IMR-90 (cell line): ENCODE measurements at places on chromosomes 2 and 18. TPM values are rescaled to one million over a fixed set of nuclear protein-coding genes. Genes with fewer than 3 reads are reported as not detected.

GRCh38 chr2:238928520-238929241, 80.8 kb downstream of the TWIST2 start:
- no peak overlapping the region for H3K4me3 ChIP-seq
- H3K27ac ChIP-seq = peak overlapping the region; percentile 7; the same call in 1 of the 2 replicates
- DNase-seq = no peak
- H3K27me3 ChIP-seq = no peaks in the 10 kb centered on the region; the same call in 1 of the 2 replicates
- 0 out of 2 replicates have a peak, but pooled peaks cover 4% of the 10 kb centered on the region for H3K4me1 ChIP-seq

GRCh38 chr2:239864247-239865058, 160.7 kb downstream of the NDUFA10 start:
- H3K27ac ChIP-seq = no peak overlapping the region
- H3K36me3 ChIP-seq = no peaks in the 10 kb centered on the region
- no peaks in the 10 kb centered on the region for H3K27me3 ChIP-seq
- no peak for DNase-seq
- no peak overlapping the region for H3K4me3 ChIP-seq

DNA sequence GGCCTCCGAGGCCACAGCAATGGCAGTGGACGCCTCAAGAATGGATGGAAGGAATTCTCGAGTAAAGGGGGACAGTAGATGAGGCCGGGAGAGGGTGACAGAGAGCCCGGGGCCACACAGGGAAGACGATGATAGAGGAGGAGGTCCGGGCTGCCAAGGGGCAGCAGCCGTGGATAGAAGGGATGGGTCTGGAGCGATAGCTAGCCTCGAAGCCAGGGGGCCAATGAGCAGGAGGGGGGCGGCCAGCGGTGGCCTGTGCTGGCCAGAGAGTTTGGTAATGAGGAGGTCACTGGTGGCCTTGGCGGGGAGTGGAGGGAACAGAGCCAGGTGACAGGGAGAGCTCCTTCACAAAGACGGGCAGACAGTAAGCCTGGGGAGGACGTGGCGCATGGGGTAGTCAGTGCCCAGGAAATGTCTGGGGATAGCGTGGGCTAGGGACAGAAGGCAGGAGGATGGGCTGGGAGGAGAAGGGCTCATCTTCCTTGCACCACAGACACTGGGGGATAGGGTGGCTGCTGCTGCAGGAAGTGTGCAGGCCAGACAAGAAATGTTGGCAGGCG, 87.8 kb upstream of the ASB18 start:
- no peaks in the 10 kb centered on the region for H3K36me3 ChIP-seq
- H3K27me3 ChIP-seq = peaks cover 7% of the 10 kb centered on the region; the same call in 1 of the 2 replicates
- H3K27ac ChIP-seq = no peak overlapping the region

- no peak overlapping the region for H3K27ac ChIP-seq
- H3K36me3 ChIP-seq = no peaks in the 10 kb centered on the region
- H3K27me3 ChIP-seq = no peaks in the 10 kb centered on the region
- no peaks in the 10 kb centered on the region; the same call in 1 of the 2 replicates for H3K4me1 ChIP-seq
- H3K4me3 ChIP-seq = no peak overlapping the region
- DNase-seq = peak; percentile 35
These were observed 89.3 kb downstream of the EHBP1 start for GRCh38 chr2:62794791-62795190.

- no peak for DNase-seq
- no peak overlapping the region for H3K4me3 ChIP-seq
- no peaks in the 10 kb centered on the region; the same call in 1 of the 2 replicates for H3K27me3 ChIP-seq
These were observed 44.1 kb upstream of the ZFP36L2 start for GRCh38 chr2:43270461-43270860.

GAREM2 gene
- 1.7 and 1.8 TPM in 2 replicates for polyA plus RNA-seq

EFHD1 gene
- polyA plus RNA-seq = 0.27 and 0.36 TPM in 2 replicates

DNA sequence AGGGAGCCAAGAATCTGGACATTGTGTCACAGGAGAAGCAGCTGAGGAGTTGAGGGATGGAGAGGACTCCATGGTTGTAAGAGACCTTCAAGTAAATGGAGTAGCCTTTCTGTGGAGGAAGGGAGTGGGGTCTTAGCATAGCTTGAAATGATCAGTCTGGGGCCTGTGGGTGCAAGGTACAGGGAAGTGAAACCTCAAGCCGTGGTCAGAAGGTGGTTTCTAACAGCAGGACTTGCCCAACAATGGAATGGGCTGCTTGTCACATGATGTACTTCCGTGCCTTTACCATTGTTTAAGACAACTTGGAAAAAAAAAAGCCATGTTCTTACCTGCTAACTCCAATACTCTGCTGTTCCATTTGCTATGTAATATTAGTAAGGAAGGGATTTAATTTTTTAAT, 140.7 kb downstream of the LDLRAD4 start:
- H3K4me1 ChIP-seq = no peaks in the 10 kb centered on the region
- no peaks in the 10 kb centered on the region for H3K36me3 ChIP-seq
- H3K27ac ChIP-seq = no peak overlapping the region
- no peaks in the 10 kb centered on the region for H3K27me3 ChIP-seq
- no peak overlapping the region for H3K4me3 ChIP-seq

DNA sequence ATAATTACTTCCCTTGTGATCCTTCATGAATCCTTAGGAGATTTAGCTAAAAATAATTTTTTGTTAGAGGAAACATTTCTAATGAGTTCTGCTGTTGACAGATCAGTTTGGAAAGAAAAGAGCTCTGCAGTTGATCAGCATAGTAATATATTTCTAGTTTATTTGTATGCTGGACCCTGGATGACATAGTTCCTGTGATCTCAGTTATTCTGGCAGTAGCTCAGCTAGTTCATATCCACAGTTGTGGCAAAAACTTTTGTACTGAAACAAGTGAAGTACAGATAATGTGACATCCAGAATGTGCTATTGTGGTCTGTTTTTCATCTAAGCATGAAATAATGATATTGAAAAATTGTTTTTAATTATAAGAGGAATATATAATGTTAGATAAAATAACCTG, 33.7 kb downstream of the ABI2 start:
- peak; percentile 51 for DNase-seq
- H3K27me3 ChIP-seq = no peaks in the 10 kb centered on the region
- H3K27ac ChIP-seq = no peak overlapping the region
- no peaks in the 10 kb centered on the region for H3K4me1 ChIP-seq
- no peak overlapping the region for H3K4me3 ChIP-seq

DNA sequence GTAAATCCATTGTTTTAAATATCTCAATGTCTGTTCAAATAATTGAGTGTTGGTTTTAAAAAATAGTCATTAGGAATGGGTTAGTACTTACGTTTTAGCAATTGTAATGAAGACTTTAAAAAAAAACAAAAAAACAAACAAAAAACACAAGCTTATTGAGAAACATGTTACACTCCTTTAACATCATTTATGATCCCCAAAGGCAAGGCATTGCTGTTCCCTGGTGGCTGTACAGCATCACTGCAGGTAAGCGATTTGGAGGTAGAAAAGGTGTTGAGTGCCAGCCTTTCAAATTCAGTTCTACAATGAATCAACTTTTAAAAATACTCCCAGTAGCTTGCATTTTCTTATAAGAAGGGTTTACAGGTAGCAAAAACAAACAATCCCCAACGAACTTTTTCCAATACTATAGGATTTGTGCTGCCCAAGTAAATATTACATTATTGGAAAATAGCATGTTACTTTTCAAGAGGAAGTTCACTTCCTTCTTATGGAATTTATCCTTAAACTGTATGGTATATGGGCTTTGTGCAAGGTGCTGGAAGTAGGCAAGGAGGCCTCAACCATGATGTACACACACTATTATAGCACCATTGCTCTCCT, 27.5 kb downstream of the CNRIP1 start:
- no peaks in the 10 kb centered on the region; the same call in 1 of the 2 replicates for H3K4me1 ChIP-seq
- no peak overlapping the region for H3K27ac ChIP-seq
- no peaks in the 10 kb centered on the region for H3K36me3 ChIP-seq

- H3K36me3 ChIP-seq = no peaks in the 10 kb centered on the region
- H3K27me3 ChIP-seq = peaks cover 10% of the 10 kb centered on the region
- DNase-seq = no peak
- H3K27ac ChIP-seq = no peak overlapping the region
These were observed 213.0 kb downstream of the SP3 start for GRCh38 chr2:173752152-173752551.

DNA sequence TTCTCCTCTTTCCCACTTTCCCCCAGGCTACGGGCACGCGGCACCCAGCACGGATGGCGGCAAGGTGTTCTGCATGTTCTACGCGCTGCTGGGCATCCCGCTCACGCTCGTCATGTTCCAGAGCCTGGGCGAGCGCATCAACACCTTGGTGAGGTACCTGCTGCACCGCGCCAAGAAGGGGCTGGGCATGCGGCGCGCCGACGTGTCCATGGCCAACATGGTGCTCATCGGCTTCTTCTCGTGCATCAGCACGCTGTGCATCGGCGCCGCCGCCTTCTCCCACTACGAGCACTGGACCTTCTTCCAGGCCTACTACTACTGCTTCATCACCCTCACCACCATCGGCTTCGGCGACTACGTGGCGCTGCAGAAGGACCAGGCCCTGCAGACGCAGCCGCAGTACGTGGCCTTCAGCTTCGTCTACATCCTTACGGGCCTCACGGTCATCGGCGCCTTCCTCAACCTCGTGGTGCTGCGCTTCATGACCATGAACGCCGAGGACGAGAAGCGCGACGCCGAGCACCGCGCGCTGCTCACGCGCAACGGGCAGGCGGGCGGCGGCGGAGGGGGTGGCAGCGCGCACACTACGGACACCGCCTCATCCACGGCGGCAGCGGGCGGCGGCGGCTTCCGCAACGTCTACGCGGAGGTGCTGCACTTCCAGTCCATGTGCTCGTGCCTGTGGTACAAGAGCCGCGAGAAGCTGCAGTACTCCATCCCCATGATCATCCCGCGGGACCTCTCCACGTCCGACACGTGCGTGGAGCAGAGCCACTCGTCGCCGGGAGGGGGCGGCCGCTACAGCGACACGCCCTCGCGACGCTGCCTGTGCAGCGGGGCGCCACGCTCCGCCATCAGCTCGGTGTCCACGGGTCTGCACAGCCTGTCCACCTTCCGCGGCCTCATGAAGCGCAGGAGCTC, 35.4 kb downstream of the KCNK3 start:
- no peak overlapping the region for H3K4me3 ChIP-seq
- H3K27ac ChIP-seq = no peak overlapping the region
- no peaks in the 10 kb centered on the region for H3K36me3 ChIP-seq
- peaks cover 10% of the 10 kb centered on the region for H3K4me1 ChIP-seq
- no peak for DNase-seq
- H3K27me3 ChIP-seq = peaks cover 22% of the 10 kb centered on the region; the same call in 1 of the 2 replicates

DNA sequence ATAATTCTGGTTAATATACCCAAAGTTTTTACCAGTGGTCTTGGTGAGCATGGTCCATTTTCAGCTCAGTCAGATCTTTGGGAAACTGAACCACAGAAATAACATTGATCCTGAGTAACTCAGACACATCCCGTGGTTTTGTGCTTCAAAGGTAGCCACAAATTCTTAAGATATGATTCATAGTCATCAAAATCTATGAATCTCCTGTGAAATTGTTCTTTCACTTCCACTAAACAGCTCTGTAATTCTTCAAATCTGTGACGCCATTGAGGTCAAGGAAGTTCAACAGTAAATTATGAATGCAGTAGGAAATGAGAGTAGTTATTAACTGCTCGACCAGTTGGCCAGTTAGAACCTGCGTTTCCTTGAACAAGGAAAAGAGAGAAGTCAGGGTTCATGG, 147.3 kb downstream of the IRS1 start:
- no peaks in the 10 kb centered on the region for H3K36me3 ChIP-seq
- DNase-seq = peak; percentile 97
- no peaks in the 10 kb centered on the region for H3K27me3 ChIP-seq
- H3K4me1 ChIP-seq = peaks cover 24% of the 10 kb centered on the region
- no peak overlapping the region for H3K4me3 ChIP-seq

INHBB gene
- polyA plus RNA-seq = 0.92 and 1.0 TPM in 2 replicates

SPC25 gene
- polyA plus RNA-seq = 5.8 and 7.1 TPM in 2 replicates

SPHKAP gene
- polyA plus RNA-seq = not detected in 2 replicates

OTOS gene
- 0.34 TPM in 1 of 2 replicates, not detected in the other for polyA plus RNA-seq

LBX2 gene
- 0.62 and 0.66 TPM in 2 replicates for polyA plus RNA-seq

GRCh38 chr2:190213441-190214335, 105.9 kb downstream of the HIBCH start:
- no peak for DNase-seq
- no peaks in the 10 kb centered on the region for H3K4me1 ChIP-seq
- peaks cover 2% of the 10 kb centered on the region; the same call in 1 of the 2 replicates for H3K36me3 ChIP-seq
- no peaks in the 10 kb centered on the region for H3K27me3 ChIP-seq

GRCh38 chr18:74375999-74376398, 60.4 kb downstream of the C18orf63 start:
- peaks cover 12% of the 10 kb centered on the region for H3K27me3 ChIP-seq
- H3K36me3 ChIP-seq = no peaks in the 10 kb centered on the region
- H3K27ac ChIP-seq = no peak overlapping the region
- peak; percentile 7 for DNase-seq

TAF4B gene
- polyA plus RNA-seq = 0.38 and 0.42 TPM in 2 replicates

- H3K4me3 ChIP-seq = no peak overlapping the region
- no peak overlapping the region for H3K27ac ChIP-seq
- DNase-seq = no peak
- H3K36me3 ChIP-seq = peaks cover 24% of the 10 kb centered on the region
- H3K4me1 ChIP-seq = peaks cover 30% of the 10 kb centered on the region
These were observed 51.3 kb downstream of the ZNF516 start for GRCh38 chr18:76443519-76444445.

MOGAT1 gene
- not detected in 2 replicates for polyA plus RNA-seq

- H3K27me3 ChIP-seq = no peaks in the 10 kb centered on the region
- H3K27ac ChIP-seq = no peak overlapping the region
- peaks cover 19% of the 10 kb centered on the region for H3K4me1 ChIP-seq
- H3K4me3 ChIP-seq = no peak overlapping the region
- peak; percentile 33 for DNase-seq
These were observed 148.5 kb downstream of the FHOD3 start for GRCh38 chr18:36446059-36446458.

ATP6V1C2 gene
- polyA plus RNA-seq = 0.04 TPM in 1 of 2 replicates, not detected in the other

DNA sequence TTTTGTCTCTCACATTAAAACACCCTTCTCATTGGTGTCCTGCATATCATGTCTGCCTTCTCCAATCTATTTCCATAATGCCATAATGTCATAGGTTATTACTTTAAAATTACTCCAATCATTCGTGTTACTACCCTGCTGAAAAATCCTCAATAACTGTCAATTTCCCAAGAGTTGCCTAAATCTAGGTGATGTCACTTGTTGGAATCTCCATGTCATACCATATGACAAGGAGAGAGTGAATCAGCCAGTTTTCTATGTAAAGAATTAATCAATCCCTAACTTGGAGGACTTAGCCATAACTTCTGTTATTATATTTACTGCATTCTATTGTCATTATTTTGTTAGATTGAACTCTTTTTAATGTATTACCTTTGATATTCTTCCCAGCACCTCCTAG, 62.5 kb downstream of the PHLPP1 start:
- no peak overlapping the region for H3K4me3 ChIP-seq
- no peaks in the 10 kb centered on the region for H3K36me3 ChIP-seq
- DNase-seq = peak; percentile 22
- peaks cover 5% of the 10 kb centered on the region for H3K4me1 ChIP-seq
- no peak overlapping the region for H3K27ac ChIP-seq

DNA sequence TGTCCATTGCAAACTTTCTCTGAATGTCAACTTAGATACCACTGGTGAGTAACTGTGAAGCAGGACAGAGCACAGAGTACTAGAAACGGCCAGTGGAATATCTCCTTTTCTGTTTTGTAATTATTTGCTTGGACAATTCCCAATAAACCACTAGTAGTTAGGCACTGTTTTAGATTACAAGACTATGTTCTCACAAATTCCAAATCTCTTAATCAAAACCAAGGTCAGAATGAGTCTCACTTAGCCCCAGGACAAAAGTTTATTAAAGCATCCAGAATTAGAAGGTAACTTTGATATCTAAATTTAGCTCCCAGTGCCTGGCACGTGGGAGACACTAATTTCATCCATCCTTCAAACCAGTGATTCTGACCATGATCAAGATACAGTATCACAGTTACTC, 89.0 kb downstream of the ZNF521 start:
- H3K4me3 ChIP-seq = no peak overlapping the region
- H3K27ac ChIP-seq = no peak overlapping the region
- H3K4me1 ChIP-seq = peaks cover 5% of the 10 kb centered on the region
